Eye (tissue), 1 donor: ENCODE measurements at places on chromosomes 1 and 21.

DNA sequence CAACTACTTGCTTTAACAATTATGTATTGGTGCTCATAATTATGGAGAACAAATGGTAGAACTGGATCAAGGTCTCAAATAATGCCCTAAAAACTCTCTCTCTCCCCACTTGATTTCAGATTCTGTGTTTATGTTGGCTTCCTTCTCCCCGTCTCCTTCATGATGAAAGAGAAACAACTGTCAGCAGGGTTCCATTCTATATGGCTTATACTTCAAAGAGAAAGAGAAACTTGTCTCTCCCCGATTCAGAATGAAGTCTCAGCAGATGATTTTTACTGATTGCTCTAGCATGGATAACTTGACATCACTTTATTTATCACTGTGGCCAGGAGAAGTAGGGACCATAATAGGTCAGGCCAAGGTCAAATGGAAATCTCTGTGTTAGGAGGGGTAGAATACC, 575.6 kb downstream of the AGBL4 start:
- DNase-seq: no peak

- DNase-seq: no peak
Measured at GRCh38 chr21:36516281-36516680, 36.4 kb upstream of the CLDN14 start.

DNA sequence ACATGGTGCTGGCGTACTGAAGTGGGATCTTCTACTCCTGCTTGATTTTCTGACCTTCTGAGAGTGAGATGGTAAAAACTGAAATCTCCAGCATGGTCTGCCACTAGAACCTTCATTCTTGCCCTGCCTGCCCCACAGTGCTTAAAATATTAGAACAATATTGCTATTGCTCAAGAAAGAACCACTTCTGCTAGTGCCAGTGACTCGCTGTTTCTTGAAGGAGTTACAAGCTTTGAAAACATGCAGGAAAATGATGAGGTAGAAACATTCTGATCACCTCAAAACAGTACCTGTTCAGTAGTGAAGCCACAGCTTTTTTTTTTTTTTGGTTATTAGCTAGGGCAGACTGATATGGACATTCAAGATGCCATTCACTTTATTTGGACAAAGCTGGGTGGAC, 95.3 kb downstream of the BACH1 start:
- no peak for DNase-seq

DNA sequence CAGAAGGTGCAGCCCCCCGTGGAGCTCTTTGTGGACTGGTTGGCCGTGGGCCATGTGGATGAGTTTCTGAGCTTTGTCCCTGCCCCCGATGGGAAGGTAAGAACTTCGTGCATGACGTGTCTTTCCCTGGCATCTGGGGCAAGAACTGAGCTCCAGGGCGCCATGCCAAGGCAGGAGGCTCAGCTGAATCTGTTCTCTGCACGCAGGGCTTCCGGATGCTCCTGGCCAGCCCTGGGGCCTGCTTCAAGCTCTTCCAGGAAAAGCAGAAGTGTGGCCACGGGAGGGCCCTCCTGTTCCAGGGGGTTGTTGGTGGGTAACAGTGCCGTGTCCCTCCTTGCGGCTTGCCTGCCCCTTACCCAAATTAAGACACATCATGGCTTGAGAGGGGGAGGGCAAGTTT, 27.7 kb downstream of the PADI3 start:
- DNase-seq: no peak

DNA sequence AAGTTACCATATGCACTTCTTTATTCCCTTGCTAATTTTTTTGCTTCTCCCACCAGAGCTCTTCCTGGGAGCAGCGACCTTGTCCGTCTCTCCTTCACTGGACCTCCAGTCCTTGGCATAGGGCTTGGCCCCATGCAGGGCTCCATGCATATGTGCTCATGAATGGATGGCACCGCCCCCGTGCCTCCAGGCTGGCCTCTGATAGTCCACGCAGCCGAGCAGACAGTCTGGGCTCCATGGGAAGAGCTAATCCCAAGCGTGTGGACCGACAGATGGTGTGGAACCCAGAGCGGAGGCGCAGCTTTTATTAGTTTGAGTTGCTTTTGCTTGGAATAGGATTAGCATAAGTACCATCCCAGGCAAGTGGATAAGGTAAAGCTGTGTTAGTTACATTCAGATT, 41.8 kb downstream of the CDCP2 start:
- no peak for DNase-seq

DNA sequence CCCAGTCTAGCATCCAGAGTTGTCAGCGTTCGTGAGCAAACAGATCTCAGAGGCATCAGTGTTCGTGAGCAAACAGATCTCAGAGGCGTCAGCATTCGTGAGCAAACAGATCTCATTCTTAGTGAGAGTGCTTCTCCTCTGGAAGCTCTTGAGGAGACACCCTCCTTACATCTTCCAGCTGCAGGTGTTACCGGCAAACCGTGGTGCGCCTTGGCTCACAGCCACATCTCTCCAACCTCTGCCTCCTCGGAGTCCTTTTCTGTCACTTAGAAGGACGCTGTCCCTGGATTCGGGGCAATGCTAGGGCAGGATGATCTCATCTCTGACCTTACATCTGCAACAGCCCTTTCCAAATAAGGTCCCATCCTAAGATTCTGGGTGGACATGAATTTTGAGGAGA, 14.6 kb upstream of the UMODL1 start:
- no peak for DNase-seq

DNA sequence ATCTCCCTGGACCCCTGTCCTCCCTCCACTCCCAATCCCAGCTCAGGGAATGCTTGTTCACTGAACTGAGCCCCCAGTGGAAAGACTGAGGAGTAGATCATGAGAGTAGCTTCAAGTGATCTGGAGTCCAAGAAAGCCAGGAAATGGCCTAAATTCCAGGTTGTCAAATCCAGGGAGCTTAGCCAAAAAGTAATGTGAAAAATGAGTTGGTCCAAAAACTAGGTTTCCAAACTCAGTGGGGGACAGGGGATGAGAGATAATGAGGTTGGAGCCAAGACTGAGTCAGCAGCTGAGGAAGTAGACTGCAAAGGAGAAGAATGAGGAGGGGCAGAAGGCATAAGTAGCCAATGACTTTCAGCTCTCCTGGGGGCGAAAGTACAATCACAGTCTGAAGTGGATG, 284.1 kb upstream of the BEND5 start:
- peak; percentile 29 for DNase-seq

DNA sequence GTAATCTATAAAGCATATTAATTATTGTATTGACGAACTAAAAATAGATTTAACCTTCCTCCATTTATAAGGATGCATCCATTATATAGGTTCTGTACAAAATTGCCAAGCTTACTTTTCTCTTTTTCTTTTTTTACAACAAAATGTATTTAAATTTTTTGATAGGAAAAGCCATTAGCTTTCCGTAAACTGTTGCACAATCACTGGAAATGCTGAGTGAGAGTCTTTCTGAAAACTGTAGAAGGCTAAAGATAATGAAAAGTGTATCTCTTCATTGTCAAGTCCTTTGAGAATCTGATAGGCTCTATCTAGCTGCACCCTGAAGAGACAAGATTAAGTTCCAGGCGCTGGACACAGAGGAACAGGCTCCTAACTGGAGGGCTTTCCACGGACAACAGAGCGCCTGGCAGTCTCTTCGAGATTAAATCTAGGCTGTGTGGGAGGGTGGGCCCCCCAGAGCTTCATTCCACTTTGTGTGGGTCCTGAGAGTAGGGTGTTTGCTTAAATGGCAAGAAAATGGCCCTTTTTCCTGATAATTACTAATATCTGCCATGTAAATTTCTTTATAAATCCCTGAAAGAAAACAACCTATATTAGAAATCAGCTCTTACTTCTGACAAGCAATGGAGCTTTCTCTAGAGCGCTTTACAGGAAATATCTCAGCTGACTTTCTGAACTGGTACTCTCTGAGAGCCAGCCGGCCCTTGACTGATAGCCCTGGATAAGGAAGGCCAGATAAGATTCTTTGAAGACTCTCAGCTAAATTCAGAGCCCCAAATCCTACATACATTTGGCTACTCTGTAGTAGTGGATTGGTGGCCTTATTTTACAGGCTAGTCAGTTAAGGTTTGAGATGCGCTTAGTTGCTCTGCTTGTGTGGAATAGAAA, 108.3 kb downstream of the FMN2 start:
- DNase-seq: no peak

GRCh38 chr1:33897092-33897725, 33.3 kb downstream of the HMGB4 start:
- no peak for DNase-seq

GRCh38 chr1:248704606-248705005, 2.0 kb upstream of the OR14I1 start:
- no peak for DNase-seq

DNA sequence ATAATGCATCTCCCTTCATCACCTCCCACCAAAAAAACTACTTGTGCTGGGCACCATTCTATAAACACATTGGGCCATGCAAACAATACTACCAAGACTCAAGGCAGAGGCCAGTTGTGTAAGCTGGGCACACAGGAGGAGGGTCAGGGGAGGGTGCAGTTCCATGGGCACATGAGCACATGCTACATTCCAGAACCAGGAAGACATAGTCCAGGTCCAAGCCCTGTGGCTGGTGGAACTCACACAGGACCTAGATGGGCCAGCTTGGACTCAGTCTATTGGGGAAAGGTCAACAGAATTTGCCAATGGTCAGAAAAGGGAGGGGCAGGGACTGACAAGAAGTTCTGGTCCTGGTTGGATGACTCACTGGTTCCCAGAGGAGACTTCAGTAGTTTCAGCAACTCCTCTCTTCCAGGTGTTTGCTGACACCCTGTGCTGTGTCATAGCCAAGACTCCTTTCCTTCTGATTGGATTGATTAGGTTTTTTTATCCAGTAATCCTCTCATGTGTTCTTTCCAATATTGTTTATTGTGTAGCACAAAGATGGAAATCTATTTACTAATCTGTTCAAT, 249.7 kb downstream of the C1orf94 start:
- DNase-seq: no peak

GRCh38 chr1:153478692-153479618, 18.5 kb upstream of the S100A7 start:
- DNase-seq: no peak

DNA sequence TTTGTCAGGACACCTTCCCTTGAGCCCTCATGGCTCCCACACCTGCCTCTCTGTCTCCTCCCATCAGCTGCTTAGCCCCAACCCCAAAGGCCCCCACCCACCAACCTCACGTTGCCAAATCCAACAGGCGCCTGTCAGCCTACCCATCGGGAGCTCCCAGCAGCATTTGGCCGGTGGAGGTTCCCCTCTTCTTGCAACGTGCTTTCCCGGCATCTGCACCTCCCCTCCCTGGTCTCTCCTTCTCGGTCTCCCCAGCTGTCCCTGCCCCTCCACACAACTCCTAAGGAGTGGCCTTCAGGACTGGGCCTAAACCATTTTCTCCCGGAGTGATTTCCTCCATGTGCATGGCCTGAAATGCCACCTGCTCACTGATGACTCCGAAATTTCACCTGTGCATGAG, 71.9 kb downstream of the KLHDC7A start:
- no peak for DNase-seq

DNA sequence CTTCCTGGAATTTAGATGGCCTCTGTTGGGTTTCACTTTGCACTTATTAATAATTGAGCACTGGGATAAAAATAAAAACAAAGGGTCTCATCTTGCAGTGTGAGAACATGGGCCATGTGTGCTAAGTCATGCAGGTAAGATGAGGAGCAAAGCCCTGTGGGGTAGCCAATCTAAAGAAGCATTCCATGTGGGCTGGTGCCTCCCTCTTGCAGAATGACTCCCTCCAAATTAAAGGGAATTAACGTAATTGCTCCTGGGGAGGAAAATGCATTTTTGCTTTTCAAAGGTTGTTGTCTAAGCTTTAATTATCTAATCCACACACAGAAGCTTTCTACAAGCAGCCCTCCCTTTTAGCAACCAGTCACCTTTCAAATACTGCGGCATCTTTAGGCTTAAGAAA, 69.8 kb downstream of the CDC14A start:
- DNase-seq: peak; percentile 40

- DNase-seq: peak; percentile 74
Measured at GRCh38 chr1:57470036-57470435, 46.2 kb upstream of the DAB1 start.

- no peak for DNase-seq
Measured at GRCh38 chr1:212650228-212650627, 41.7 kb downstream of the ATF3 start.

- no peak for DNase-seq
Measured at GRCh38 chr1:210464519-210465039, 135.9 kb downstream of the HHAT start.

DNA sequence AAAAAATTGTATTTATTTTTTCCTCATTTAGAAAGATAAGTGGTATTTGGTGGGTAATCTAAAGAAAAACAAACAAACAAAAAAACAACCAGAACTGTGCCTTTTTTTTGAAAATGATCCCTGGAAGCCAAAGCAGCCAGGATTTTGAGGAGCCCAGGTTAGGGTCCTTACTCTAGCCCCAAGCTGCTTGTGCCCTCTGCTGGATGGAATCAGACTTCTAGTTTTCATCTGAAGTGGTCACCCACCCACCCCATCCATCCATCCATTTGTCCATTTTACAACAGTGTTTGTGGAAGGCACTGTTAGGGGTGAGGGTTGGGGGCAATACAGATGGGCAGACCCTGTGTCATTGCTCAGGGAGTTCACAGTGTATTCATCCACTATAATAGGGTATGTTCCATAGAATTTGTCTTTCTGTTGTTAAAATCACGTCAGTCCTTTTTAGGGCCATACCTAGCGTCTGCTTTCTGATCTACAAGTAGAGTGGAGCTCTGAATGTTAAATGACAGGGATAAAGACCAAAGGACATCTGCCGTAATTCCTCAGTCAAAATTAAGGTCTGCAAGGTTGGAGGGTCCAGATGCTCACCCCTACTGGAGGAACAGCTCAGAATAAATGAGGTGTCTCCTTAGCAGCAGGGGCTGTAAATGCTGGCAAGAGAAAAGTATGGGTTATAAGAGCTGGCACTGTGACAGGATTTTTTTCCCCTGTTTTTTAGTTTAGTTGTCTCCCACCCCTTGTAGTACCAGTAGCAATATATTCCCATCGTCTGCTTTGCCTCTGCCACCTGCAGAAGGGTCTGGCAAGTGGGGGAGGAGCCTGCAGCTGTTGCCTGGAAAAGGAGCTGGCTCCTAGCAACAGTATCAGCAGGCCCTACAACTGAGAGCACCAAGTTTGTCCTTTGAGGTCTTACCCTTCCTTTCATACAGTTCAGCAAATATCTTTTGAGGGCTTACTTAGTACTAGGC, 3.2 kb downstream of the LRRC42 start:
- DNase-seq: peak; percentile 76

DNA sequence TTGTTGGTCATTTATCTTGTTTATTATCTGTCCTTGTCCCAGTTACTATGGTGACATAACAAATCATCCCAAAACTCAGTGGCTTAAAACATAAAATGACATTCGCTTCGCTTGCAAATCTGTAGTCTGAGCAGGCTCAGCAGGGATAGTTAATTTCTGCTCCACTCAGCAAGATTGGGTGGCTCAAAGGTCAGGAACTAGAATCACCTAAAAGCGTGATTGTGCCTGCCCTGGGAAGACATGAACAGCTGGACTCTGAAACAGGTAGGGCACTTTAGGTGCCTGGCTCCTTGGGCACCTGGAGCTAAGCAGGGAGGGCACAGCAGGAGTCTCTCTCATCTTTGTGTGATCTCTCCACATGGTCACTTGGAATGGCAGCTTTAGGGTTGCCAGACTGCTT, 14.7 kb upstream of the TRAF3IP3 start:
- no peak for DNase-seq
